ENCODE measurements at places on chromosomes 1 and 21.

GRCh38 chr1:63931468-63931867 lies 157.7 kb downstream of the ROR1 start:
- no peak for DNase-seq

DNA sequence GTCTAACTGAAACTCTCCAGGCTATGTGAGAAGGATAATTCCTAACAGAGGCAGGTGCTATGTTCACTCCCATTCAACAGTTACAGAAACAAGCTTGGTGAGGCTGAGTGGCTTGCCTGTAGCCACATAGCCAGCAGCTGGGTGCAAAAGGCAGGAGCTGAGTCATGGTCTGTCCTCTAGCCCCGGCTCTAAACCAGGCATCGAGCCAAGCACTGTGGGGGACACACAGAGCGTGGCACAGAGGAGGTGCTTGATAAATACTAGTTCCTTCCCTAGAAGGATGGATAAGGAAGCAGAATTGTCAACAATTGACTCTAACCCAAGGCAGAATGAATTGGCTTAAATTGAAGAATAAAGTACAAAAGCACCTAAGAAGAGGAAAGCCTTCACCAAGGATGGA lies 10.4 kb upstream of the KCNA2 start:
- no peak for DNase-seq

- no peak for DNase-seq
Observed at GRCh38 chr1:73044241-73045036, 762.1 kb upstream of the NEGR1 start.

DNA sequence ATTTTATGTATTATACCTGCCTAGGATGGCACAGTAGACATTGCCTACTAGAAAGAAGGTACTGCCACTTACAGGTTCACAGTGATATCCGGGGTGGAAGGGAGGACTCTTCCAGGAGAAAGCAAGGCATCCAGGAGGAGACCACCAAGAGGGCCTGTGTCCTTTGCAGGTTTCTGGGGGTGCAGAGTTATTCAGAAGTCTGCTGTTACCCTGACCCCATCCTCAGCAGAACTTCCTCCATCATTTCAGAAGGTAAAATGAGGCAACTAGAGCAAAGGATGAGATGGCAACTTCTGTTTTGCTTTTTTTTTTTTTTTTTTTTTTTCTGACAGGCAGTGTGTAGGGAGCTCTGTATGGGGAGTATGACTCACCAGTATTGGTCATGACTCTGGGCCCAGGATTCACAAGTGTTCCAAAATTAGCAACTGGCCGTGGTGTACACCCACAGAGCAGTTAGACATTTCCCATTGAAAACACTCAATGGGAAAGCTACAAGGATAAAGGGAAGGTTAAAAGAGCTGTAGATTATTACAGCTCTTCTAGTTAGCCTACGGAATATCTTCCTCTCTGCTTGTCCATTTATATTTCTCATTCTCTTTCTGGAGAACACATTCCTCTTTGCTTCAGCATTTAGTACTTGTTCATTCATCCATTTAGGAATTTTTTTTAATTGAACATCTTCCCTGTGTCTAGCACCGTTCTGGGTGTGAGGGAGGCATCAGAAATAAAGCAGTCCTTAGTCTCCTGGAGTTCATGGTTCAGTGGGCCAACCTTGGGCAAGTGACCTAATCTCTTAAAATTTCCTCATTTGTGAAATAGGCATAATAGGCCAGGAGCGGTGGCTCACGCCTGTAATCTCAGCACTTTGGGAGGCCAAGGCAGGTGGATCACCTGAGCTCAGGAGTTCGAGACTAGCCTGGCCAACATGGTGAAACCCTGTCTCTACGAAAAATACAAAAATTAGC lies 50.5 kb upstream of the PPP2R5A start:
- DNase-seq = no peak

- DNase-seq = no peak
Observed at GRCh38 chr1:156126043-156126629, 11.6 kb downstream of the LMNA start.

- peak; percentile 80 for DNase-seq
Observed at GRCh38 chr1:26696654-26697430, 1.0 kb downstream of the ARID1A start.

- DNase-seq = no peak
Observed at GRCh38 chr1:67540025-67540732, 110.0 kb upstream of the SERBP1 start.

DNA sequence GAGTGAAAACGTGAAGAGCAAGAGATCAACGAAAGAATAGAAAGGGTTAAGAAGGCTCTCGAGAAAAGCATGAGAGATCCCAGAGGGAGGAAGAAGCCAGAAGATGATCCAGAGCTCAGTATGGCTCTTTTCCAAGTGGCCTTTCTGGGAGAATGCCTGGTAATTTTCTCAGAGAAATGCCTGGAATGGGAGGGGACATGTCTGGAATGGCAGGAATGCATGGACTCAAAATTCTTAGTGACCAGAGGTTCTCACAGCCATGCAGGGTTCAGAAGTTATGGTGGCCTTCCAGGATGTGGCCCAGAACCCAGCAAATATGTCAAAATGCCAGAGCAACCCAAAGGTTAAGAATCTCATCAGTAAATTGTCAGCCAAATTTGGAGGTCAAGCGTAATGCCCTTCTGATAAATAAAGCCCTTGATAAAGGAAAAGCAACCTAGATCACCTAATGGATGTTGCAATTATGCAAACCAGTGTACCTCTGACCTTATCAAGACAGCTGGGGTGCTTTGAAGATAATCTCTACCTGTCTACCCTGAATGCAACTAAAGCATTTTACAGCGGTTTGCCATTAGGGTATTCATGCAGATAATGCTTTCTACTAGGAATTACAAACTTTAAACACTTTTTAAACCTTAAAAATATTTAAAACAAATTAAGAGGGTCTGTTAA lies 53.1 kb downstream of the NBPF6 start:
- DNase-seq = no peak

GRCh38 chr21:31599013-31599412 lies 60.5 kb upstream of the SOD1 start:
- DNase-seq = no peak

- DNase-seq = no peak
Observed at GRCh38 chr1:62654744-62655143, 33.4 kb downstream of the DOCK7 start.

DNA sequence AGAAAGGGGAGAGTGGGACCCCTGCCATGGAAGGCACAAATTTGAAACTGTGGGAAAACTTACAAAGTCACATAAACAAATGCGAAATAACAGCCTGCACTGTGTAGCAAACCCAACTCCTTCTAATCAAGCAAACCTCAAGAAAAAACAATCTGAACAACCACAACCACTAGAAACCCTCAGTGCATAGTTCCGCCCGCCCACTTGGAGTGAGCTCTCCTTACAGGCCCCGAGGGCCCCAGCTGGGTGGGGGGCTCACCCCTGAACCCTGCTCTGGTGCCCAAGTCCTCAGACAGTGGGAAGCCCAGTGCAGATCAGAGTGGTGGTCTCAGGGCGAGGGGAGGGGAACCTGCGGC lies 931 bp upstream of the MXRA8 start:
- DNase-seq = no peak
